Peyer's patch (tissue), 4 donors: ENCODE measurements at places on chromosomes 7 and 10.

DNA sequence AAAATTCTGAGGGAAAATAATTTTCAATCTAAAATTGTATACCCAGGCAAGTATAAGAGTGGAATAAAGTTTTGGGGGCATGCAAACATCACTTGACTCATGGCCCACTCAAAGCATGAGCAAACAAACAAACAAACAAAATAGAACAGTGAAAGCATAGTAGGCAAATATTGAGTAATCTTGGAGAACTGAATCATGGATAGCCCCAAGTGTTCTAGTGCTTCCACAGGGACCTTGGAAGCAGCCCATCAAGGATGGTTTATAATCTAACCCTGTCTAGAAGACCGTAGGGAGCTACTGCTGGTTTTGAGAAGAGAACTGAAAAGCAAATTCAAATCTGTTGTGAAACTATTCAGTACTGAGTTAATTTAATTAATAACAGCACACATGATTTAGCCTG, 22.1 kb downstream of the POLR3A start:
- DNase-seq, result no peak

DNA sequence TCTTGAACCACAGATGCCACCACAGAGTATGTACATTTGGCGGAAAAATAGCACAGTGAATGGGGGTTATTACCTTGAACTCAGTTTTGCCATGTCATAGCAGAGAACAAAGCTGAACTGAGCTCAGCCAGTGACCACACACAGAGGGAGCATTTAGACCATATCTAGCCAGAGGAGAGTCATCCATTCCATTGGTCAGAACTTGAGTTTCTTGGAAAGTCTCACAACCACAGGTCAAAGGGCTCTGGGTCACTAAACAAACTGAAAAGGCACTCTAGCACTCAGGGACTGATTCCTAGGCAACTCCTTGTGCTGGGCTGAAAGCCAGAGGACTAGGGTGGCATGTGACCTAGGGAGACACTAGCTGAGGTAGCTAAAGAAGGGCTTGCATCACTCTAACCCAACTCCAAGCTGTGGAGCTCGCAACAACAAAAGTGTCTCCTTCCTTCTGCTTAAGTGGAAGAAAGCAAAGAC, 239.7 kb upstream of the SEMA3D start:
- DNase-seq, result no peak

GRCh38 chr10:35058134-35058533, 32.0 kb downstream of the CUL2 start:
- no peak for DNase-seq

DNA sequence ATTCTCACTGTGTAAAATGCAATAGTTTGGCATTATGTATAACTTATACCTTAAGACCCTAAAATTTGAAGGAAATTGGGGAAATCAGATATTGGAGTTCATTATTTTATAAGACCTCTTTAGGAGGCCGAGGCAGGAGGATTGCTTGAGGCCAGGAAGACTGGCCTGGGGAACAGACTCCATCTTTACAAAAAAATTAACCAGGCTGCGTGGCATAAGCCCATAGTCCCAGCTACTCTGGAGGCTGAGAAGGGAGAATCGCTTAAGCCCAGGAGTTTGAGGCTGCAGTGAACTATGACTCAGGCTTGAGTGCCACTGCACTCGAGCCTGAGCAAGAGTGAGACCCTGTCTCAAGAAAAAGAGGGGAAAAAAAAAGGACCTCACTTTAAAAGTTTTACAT, 14.0 kb upstream of the PBLD start:
- DNase-seq, result no peak

DNA sequence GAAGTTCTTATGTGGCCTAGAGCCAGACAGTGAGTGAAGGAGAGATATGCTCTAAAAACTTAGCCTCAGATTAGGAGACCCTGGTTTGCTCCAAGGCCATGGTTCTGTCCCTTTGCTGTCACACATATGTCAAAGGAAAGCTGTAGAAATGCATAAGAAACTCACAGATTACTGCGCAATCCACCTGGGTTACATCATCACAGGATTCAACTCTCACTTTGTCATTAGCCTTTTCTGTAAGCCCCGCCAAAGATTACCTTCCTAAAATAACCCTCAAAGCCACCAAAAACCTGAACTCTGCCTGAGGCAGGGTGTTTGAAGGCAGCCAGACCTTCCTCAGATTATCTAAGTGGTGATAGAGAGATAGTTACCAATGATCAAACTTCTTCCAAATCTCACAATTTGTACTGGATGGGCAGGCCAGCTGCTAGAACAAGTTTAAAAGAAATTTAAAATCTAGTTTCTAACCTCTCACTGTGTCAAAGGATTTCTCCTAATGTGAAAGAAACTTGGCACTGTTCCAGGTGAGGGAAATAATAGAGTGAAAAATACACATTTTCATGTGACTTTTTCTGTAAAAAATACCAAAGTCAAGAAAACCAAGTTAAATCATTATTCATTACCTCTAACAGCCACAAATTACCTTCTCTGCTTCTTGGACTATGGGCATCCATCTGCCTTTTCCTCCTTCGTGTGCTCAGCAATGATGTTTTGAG, 567.2 kb downstream of the SUGCT start:
- DNase-seq, result no peak

DNA sequence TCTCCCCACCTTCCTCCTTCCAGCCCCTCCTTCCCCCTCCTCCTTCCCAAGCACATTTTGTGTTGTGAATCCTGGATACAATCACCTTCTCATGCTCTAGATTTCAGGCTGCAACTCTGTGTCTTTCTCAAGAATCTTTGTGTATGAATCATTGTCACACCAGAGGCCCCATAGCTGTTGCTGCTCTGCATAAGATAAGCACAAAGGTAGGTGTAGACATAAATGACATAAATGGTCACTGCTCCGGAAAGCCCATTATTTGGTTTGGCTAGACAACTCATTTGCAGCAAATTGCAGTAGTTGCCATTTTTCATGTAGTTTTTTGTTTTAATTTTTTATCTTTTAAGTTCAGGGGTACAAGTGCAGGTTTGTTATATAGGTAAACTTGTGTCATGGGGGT, 216.3 kb upstream of the NRP1 start:
- DNase-seq, result no peak

DNA sequence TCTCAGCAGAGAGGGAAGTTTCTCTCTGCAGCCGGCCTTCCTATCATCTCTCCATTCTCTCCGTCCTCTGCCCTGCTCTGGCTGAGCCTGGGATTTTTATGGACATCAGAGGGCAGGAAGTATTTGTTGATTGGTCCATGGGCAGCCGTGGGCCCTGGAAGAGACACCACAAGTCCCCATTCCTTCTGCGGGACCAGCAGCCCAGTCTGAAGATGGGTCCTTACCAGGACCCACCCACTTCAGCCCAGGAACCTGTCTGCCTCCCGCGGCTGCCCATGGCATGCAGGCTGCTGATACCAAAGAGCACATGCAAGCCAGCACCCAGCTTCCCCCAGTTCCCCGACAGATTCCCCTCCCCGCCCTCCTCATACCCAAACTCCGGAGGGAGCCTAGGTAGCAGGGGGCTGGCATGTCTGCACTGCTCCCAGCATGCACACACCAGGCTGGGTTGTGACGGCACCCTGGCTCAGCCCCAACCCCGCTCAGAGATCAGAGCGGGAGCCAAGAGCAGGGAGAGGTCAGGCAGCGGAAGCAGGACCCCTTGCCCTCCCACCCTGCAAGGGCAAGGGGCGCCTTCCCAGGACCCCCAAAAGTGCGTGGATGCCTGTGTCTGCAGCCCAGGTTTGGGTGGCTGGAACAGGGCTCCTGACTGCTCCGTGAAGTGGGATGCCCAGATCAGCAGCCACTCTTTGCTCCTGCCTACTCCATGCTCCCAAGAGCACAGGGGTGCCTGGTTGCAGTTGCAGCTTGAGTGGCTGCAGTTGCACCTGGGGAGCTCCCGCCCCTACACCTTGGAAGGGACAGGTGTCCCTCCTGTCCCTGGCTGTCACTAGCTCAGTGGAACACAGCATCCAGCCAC, 538.6 kb upstream of the POT1 start:
- no peak for DNase-seq

DNA sequence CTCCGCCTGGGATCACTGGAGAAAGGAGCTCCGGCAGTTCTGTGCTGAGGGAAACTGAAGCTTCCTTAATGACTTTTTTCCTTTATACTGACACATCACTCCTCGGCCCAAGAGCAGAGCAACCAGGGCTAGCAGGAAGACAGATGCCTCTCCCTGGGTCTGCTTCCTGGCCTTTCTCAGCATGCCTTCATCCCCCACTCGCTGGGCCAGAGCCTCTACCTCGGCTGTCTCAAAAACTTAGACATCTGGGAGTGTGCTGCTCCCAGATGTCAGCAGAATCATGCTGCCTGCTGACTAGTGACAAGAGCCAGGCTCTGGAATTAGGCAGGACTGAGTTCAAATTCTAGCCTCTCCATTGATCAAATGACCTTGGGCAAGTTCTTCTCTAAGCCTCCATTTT, 24.4 kb upstream of the LRRC4 start:
- DNase-seq, result no peak

GRCh38 chr10:100371482-100372027, 24.5 kb downstream of the SCD start:
- DNase-seq, result no peak

- no peak for DNase-seq
These were observed 47.2 kb downstream of the MALSU1 start for GRCh38 chr7:23346316-23346715.
